Neuronal stem cell (in vitro differentiated cells): ENCODE measurements at places on chromosomes 2 and 18.

DNA sequence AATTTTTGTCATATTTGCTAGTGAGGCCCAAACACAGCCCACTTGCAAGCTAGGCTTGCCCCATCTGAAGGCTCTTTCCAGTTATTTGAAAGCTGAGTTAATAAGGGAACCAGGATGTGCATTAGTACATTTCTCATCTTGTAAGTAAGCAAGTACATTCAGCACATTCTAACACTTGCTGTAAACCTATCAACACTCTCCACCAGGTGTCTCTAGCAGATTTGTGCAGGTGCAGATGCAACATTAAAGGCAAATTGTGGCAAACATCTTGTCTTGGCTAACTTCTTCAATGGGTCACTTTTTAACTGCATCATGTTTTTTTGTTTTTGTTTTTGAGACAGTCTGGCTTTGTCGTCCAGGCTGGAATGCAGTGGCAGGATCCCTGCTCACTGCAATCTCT, 25.3 kb upstream of the MFSD6 start:
- no peak for DNase-seq

DNA sequence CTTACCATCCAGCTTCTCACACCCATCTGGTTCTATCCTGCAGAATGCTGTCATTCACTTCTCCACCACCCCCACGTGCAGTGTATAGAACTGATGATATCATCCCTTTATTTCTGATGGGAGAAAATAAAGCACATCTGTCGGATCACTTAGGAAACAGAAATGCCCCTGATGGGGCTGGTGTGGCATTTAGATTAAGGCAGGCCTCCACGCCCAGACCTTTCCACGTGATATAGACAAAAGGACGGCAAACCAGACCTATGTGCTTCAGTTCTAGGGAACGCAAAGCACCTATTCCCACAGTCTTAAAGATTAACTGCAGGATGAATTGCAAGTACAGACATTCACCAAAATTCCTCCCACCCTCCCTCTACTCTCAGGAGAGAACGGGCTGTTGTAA, 27.6 kb upstream of the CABLES1 start:
- no peak for DNase-seq

DNA sequence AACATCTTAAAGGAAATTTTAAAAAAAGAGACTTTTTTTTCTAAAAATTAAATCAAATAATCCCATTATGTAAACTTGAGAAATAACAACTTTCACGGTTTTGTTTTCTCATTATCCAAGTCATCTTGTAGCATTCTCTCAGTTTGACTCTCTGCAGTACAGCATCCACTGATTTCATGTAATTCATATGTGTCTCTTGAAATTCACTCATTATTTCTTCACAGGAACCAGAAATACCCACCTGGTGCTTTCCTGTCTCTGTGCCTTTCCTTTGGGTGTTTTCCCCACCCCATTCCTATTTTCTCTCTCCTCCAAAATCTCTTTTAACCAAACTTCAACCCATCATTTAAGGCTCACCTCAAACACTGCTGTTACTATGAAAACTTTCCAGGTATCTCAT, 116.1 kb upstream of the STK17B start:
- DNase-seq, result no peak

DNA sequence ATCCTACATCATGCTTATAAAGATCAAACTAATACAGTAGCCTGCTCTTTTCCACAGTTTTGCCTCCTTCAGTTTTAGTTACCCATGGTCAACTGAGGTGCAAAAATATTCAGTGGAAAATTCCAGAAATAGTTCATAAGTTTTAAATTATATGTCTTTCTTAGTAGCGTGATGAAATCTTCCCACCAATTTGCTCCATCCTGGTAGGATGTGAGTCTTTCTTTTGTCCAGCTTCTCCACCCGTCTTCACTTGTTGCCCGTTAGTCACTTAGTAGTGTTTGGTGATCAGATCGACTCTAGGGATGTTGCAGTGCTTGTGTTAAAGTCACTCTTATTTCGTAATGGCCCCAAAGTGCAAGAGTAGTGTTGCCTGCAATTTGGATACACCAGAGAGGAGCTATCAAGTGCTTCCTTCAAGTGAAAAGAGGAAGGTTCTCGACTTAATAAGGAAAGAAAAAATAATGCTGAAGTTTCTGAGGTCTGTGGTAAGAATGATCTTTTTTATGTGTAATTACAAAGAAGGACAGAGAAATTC, 57.0 kb downstream of the CEP192 start:
- no peak for DNase-seq

GRCh38 chr2:73284296-73285158, at the start of gene FBXO41:
FBXO41 (minus strand) TSS chr2:73284478; CDS start chr2:73269630, 14,848 bp downstream.
- no peak for DNase-seq

DNA sequence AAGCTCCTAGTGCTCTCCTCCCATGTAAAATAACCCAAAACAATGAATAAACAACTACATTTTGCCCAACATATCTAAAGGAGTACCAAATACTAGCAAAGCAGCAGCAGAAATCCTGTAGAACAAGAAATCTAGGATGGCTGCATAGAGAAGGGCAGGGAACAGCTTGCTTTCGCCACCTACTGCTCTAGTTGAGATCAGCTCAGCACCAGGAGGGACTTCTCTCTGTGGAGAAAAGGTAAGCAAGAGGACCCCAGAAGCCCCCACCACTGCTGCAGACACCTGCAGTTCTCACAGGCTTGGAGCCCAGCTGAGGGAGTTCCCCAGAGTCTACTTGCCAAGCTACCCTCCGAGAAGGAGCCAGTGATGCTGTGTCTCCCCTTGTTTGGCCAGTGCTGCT, 243.0 kb upstream of the CHST9 start:
- no peak for DNase-seq
